Chondrocyte (in vitro differentiated cells): ENCODE measurements at places on chromosomes 16 and 17. TPM values are rescaled to one million over a fixed set of nuclear protein-coding genes. Genes with fewer than 3 reads are reported as not detected.

DNA sequence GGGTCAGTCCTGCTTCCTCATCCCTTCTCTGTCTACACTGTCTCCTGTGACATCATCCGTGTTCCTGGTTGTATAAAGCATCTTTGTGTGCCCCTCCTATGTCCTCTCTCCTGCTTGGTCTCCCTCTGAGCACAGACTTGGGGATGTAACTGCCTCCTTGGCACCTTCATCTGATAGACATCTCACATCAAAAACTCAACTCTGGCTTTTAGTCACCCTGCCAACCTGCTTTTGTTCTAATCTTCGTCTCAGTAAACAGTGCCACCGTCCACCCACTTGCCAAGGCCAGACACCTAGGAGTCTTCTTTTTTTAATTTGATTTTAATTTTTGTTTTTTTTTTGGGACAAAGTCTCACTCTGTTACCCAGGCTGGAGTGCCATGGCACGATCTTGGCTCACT is 16.9 kb upstream of the KSR1 start:
- H3K4me1 ChIP-seq: no peaks in the 10 kb centered on the region
- H3K27ac ChIP-seq: no peak overlapping the region
- H3K36me3 ChIP-seq: no peaks in the 10 kb centered on the region
- no peak for DNase-seq

The ALDH3A1 gene
- 1.6 TPM in 1 of 3 replicates, not detected in the others for total RNA-seq

- H3K4me1 ChIP-seq: peaks cover 11% of the 10 kb centered on the region
- no peak for DNase-seq
- no peak overlapping the region for H3K4me3 ChIP-seq
- no peaks in the 10 kb centered on the region for H3K36me3 ChIP-seq
- H3K27me3 ChIP-seq: no peaks in the 10 kb centered on the region
Measured at GRCh38 chr17:39652587-39653315, 12.4 kb upstream of the TCAP start.

DNA sequence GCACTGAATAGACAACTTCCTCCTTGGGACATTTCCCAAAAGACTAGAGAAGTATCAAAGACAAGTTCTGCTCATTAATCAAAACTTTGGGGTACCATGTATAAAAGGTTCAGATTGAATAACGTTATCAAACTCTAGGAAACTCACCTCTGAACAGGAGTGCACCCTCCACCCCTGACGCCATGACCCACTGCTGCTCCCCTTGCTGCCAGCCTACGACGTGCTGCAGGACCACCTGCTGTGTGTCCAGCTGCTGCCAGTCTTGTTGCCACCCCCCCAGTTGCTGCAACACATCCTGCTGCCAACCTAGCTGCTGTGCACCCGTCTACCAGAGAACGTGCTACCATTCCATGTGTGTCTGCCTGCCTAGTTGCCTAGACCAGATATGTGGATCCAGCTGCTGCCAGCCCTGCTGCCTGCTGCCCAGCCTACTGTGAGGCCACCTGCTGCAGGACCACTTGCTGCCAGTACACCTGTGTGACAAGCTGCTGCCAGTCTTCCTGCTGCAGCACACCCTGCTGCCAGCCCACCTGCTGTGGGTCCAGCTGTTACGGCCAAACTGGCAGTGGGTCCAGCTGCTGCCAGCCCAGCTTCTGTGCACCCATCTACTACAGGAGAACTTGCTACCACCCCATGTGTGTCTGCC is 13.8 kb upstream of the KRTAP9-2 start:
- no peaks in the 10 kb centered on the region for H3K4me1 ChIP-seq
- H3K27ac ChIP-seq: no peak overlapping the region
- H3K36me3 ChIP-seq: peaks cover 6% of the 10 kb centered on the region
- DNase-seq: peak; percentile 47

The HNF1B gene
- 3.6 to 10.5 TPM (median 10.1 TPM) in 3 replicates for total RNA-seq

The CCL17 gene
- total RNA-seq: not detected in 3 replicates

GRCh38 chr17:50185631-50186471 is 15.6 kb downstream of the COL1A1 start:
- peak overlapping the region; percentile 99 for H3K27ac ChIP-seq
- H3K27me3 ChIP-seq: no peaks in the 10 kb centered on the region
- peaks cover 61% of the 10 kb centered on the region for H3K36me3 ChIP-seq
- peaks cover 98% of the 10 kb centered on the region for H3K4me1 ChIP-seq
- H3K4me3 ChIP-seq: peak overlapping the region; percentile 57

DNA sequence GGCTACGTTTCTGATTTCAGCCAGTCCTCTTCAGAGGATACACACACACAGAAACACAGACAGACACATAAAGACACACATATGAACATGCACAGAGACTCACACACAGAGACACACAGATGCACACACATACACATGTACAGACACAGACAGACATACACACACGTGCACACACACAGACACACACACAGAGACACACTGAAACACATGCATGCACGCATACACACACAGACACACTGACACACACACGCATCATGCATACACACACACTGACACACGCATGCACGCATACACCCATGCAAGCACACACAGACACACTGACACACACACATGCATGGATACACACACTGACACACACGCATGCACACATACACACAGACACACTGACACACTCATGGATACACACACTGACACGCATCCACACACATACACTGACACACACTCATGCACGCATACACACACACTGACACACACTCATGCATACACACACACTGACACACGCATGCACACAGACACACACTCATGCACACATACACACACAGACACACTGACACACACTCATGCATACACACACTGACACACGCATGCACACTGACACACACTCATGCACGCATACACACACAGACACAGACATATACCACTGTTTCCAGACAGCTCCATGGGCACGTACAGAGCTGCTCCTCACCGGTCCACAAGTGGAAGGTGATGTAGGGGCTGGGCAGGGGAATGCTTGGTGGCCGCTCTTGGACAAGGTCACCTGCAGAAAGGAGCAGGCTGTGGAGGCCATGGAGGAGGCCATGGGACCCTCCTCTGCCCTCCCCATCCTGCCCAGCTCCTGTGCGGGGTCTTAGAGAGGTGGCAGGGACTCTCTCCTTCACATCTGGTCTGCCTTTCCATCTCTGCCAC is 30.1 kb upstream of the MFSD6L start:
- no peaks in the 10 kb centered on the region for H3K4me1 ChIP-seq
- H3K27ac ChIP-seq: no peak overlapping the region
- peaks cover 6% of the 10 kb centered on the region for H3K27me3 ChIP-seq

GRCh38 chr16:89402962-89403361 is 87.4 kb downstream of the ANKRD11 start:
- H3K4me1 ChIP-seq: peaks cover 74% of the 10 kb centered on the region
- no peak for DNase-seq
- no peaks in the 10 kb centered on the region for H3K27me3 ChIP-seq
- H3K4me3 ChIP-seq: no peak overlapping the region

DNA sequence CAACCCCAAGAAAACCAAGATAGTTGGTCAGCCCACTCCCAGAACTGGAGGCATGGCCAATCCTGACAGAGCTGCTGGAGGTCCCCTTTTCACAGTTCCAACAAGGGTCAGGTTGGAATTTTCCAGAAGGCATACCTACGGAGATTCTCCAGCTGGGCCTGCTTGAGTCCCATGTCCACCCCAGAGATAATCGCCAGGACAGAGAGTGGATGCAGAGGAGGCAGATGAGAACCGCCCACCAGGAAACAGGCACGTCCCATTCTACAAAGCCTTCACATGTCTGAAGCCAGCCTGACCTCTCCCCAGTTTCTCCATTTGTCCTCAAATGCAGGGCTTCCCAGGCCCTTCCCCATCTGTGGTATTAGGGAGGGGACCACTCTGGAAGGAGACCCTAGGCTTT is 47.4 kb upstream of the SMURF2 start:
- H3K4me1 ChIP-seq: peaks cover 61% of the 10 kb centered on the region
- DNase-seq: no peak
- H3K27me3 ChIP-seq: no peaks in the 10 kb centered on the region
- no peaks in the 10 kb centered on the region for H3K36me3 ChIP-seq

DNA sequence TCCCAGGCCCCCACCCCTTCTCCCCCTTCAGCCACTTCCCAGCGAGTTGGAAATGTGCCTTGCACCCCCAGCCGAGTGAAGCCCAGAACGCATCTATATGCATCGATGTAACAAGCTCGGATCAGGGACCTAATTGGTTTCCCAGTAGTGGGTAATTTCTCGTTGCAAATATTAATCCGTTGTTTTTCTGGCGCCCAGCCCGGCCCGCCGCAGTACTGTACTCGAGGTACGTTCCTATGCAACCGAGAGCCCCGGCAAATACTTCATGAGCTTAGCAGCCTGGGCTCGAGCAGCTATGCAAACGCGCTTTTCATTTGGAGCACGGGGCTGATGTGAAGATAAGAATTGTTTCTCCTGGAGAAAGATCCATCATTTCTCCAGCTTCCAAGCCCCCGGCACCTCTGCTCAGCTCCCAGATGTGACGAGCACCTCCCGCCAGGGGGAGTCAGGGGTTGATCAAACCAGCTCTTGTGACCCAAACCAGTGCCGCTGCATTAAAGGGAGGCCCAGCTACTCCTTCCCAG is 229.8 kb downstream of the KATNIP start:
- H3K4me1 ChIP-seq: peaks cover 3% of the 10 kb centered on the region
- H3K27me3 ChIP-seq: no peaks in the 10 kb centered on the region
- no peak overlapping the region for H3K4me3 ChIP-seq
- H3K27ac ChIP-seq: no peak overlapping the region
- no peak for DNase-seq

The GGT6 gene
- total RNA-seq: not detected in 3 replicates

GRCh38 chr16:87210894-87211293 is 106.3 kb downstream of the C16orf95 start:
- peaks cover 22% of the 10 kb centered on the region for H3K4me1 ChIP-seq
- no peak overlapping the region for H3K4me3 ChIP-seq
- no peaks in the 10 kb centered on the region for H3K27me3 ChIP-seq

The SLC46A1 gene
- total RNA-seq: 12.7 to 13.2 TPM (median 13.0 TPM) in 3 replicates

DNA sequence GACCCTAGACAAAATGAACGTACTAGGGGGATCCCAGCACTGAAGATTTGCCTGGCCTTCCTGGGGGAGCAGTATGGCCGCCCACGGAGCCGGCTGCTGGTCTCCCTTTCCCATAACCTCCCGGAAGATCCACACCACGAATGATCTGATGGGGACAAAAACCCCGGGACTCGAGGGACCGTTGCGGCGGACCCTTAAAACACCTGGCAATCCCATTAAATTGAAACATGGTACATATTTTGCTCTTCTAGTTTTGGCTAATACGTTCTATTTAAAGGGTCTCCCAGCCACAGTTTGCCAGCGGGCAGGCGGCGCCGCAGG is 45.2 kb upstream of the LCMT1 start:
- no peak for DNase-seq
- H3K36me3 ChIP-seq: no peaks in the 10 kb centered on the region
- H3K4me3 ChIP-seq: peak overlapping the region; percentile 87

- no peak for DNase-seq
- no peak overlapping the region for H3K27ac ChIP-seq
Measured at GRCh38 chr17:33520426-33521330, 227.6 kb upstream of the ASIC2 start.

GRCh38 chr16:14011846-14012245 is 59.3 kb upstream of the MRTFB start:
- H3K36me3 ChIP-seq: no peaks in the 10 kb centered on the region
- peaks cover 58% of the 10 kb centered on the region for H3K4me1 ChIP-seq
- H3K27ac ChIP-seq: no peak overlapping the region
- H3K27me3 ChIP-seq: no peaks in the 10 kb centered on the region
- H3K4me3 ChIP-seq: no peak overlapping the region

DNA sequence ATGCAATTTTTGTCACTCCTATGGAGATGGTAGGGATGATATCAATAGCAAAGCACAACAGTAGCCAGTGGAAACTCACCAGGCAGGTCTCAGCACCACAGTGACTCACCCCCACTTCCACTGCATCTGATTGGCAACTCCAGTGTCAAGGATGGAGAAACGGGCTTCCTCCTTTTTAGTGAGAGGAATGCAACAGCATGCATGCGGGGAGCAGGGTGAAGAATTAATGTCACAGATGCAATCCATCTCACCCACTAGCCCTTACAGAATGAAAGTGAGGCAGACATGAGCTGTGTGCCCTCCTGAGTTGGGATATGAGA is 467.0 kb upstream of the C16orf82 start:
- no peak overlapping the region for H3K27ac ChIP-seq
- no peak overlapping the region for H3K4me3 ChIP-seq
- no peaks in the 10 kb centered on the region for H3K27me3 ChIP-seq
- DNase-seq: no peak

DNA sequence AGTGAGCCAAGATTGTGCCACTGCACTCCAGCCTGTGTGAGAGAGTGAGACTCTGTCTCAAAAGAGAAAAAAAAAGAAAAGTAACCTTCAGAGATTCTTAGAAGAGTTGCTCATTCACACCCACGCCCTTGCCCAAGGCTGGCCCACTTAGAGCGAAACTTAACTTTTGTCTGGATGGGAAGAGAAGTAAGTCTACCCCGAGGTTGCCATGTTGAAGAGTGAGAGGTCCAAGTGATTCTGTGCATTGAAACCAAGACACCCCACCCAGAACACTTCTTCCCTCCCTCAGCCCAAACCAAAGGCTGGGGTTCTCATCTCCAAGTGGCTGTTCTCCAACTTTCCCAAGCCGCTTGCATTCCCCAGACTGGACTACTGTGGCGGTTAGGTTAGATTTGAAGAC is 2.4 kb upstream of the CISD3 start:
- H3K27me3 ChIP-seq: no peaks in the 10 kb centered on the region
- peaks cover 32% of the 10 kb centered on the region for H3K4me1 ChIP-seq
- DNase-seq: no peak
- H3K27ac ChIP-seq: no peak overlapping the region
- H3K4me3 ChIP-seq: no peak overlapping the region

The KRT34 gene
- not detected in 3 replicates for total RNA-seq

DNA sequence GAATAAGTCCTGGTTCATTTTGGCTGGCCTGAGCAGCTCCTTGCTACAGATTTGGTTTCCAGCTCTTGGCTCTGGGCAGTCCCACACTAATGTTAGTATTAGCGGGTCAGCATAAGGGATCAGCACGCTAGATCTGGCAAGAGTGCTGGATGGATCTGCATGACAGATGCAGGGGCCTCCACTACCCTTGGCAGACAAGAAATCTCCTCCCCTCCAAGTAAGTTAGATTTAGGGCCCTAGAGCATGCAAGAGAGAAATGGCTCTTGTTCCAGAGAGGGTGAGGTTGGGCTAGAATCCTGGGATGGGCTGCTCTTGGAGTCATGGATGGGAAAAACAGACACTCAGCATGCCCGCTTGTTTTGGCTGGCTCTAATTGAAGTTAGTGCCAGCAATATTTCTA is 414.3 kb downstream of the RBFOX1 start:
- no peak for DNase-seq
- H3K27ac ChIP-seq: no peak overlapping the region
- H3K36me3 ChIP-seq: no peaks in the 10 kb centered on the region
- H3K27me3 ChIP-seq: no peaks in the 10 kb centered on the region
- H3K4me1 ChIP-seq: no peaks in the 10 kb centered on the region
- no peak overlapping the region for H3K4me3 ChIP-seq

GRCh38 chr16:1152651-1153259 is at the start of gene CACNA1H:
Gene CACNA1H, plus strand, starts transcription at chr16:1153106. Its CDS starts 632 bp downstream, at chr16:1153738.
- peak within 1 kb of the TSS; percentile 59 for H3K4me3 ChIP-seq
- no peaks in the 10 kb centered on the region for H3K36me3 ChIP-seq
- no peak for DNase-seq
- no peaks in the 10 kb centered on the region for H3K27me3 ChIP-seq

The SLFN12 gene
- 10.5 to 19.2 TPM (median 13.1 TPM) in 3 replicates for total RNA-seq
